Stimulated activated CD4-positive, alpha-beta T cell treated with anti-CD3 and anti-CD28 coated beads, Interleukin-4, amount 100 ng/mL, for 4 hours (primary cell): ENCODE measurements at places on chromosomes 1 and 21.

- no peak for DNase-seq
Measured at GRCh38 chr1:8889925-8890785, 11.7 kb upstream of the ENO1 start.

GRCh38 chr1:170085091-170085490 lies 10.6 kb upstream of the KIFAP3 start:
- no peak for DNase-seq

- DNase-seq, result no peak
Measured at GRCh38 chr1:186046437-186047211, 312.4 kb downstream of the HMCN1 start.

- DNase-seq, result no peak
Measured at GRCh38 chr1:39452081-39452480, 39.4 kb upstream of the BMP8A start.

- DNase-seq, result peak; percentile 28
Measured at GRCh38 chr1:26959722-26960624, at the start of gene KDF1. TSS of gene KDF1 (minus strand) at chr1:26960468. CDS start at chr1:26952380, 8,088 bp downstream.

DNA sequence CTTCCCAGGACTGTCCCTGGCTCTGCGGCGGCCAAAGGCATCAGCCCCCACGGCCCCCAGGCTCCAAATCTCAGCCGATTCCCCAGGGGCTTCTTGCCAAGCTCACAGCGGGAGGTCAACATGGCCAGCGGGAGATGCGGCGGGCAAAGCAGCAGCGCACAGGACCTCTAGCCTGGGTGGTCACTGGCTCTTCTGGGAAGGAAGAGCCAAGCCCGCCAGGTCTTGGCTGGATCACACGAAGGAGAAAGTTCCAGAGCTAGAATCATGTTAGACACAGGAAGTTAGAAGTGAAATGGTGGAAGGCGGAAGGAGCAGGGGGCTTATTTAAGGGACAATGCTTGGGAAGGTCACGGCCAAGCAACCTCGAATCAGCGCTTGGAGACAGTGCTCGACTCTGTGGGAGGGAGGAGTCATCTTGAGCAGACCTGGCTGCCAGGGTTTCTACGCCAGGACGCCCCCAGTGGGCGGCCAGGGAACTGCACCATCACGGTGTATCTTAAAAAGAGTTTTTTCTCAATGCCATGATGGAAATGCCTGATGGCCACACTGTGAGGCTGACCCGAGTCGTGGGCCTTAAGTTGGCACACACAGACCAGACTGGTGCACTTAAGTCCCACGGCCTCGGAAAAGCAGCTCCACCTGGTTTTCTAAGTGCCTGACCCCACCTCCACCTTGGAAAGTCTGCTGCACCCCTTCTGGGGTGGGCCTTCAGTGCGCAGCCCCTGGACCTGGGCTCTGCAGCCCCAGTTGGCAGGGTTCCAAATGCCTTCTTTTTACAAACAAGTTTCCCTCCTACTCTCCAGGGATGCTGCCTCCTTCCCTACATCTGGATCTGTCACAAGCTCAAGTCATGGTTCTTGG lies 29.3 kb downstream of the SLC66A1 start:
- peak; percentile 76 for DNase-seq

GRCh38 chr1:64545118-64545843 lies 75.4 kb downstream of the CACHD1 start:
- no peak for DNase-seq

- no peak for DNase-seq
Measured at GRCh38 chr21:16634515-16634914, 878.3 kb upstream of the CXADR start.

DNA sequence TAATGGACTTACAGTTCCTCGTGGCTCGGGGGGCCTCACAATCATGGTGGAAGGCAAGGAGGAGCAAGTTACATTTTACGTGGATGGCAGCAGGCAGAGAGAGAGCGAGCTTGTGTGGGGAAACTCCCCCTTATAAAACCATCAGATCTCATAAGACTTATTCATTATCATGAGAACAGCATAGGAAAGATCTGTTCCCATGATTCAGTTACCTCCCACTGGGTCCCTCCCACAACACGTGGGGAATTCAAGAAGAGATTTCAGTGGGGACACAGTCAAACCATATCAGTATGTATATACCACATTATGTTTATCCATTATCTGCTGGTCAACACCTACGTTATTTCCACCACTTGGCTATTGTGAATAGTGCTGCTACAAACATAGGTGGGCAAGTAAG lies 352.3 kb upstream of the B3GALT2 start:
- DNase-seq, result peak; percentile 45

GRCh38 chr1:169595764-169596711 lies 9.8 kb upstream of the F5 start:
- DNase-seq, result no peak

DNA sequence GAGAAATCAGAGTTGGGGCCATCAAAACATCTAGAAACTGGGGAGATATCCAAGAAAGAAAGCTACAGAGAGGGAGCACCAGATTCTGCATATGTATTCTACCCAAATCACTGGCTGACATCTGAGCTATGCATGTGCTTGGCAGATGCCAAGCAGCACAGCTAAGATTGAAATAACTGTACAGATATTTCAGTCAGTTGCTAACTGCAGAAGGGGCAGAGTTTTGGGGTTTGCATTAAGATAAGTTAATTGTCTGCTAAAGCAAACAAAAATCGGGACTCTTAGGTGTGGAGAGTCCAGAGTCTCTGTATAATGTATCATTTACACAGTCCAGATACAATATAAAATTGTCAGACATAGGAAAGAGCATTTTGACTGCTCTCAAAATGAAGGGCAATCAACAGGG lies 437.1 kb downstream of the PTBP2 start:
- no peak for DNase-seq

GRCh38 chr1:24905355-24905978 lies 24.6 kb downstream of the RUNX3 start:
- no peak for DNase-seq

- DNase-seq, result no peak
Measured at GRCh38 chr1:86472152-86472551, 3.4 kb downstream of the CLCA1 start.

DNA sequence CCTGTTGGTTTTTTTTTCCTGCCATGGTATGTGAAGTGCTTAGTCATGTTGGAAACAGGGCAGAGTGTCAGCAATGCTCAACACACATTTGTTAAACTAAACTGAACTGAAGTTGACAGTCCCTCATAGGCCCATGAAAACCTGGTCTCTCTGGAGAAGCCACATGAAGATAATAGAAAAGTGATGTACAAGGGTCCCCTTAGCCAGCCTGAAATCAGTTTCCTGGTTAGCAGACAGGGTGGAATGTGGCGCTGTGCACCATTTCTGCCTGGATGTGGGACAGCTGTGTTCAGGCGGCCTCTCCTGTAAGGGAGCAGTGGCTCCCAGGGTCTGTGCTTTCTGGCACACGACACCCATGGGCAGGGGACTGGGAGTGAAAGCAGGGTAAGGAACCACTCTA lies 9.9 kb upstream of the CHI3L1 start:
- DNase-seq, result no peak

- no peak for DNase-seq
Measured at GRCh38 chr1:69710484-69711189, 142.9 kb downstream of the LRRC7 start.

DNA sequence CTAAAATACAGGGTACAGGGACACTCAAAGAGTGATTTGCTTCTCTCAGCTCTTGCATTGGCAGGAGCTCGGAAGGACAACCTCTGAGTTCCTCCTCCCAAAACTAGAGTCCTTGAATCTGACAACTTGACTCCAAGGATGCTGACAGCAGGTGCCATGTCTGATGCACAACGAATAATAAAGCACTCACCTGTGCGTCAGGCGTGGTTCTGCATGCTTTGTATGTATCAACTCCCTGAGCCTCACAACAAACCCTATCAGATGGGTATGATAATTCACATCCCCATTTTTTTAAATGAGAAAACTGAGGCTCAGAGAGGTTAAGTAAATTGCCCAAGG lies 1.4 kb downstream of the LAPTM5 start:
- no peak for DNase-seq

- DNase-seq, result no peak
Measured at GRCh38 chr21:37769656-37770055, 146.6 kb downstream of the KCNJ6 start.

DNA sequence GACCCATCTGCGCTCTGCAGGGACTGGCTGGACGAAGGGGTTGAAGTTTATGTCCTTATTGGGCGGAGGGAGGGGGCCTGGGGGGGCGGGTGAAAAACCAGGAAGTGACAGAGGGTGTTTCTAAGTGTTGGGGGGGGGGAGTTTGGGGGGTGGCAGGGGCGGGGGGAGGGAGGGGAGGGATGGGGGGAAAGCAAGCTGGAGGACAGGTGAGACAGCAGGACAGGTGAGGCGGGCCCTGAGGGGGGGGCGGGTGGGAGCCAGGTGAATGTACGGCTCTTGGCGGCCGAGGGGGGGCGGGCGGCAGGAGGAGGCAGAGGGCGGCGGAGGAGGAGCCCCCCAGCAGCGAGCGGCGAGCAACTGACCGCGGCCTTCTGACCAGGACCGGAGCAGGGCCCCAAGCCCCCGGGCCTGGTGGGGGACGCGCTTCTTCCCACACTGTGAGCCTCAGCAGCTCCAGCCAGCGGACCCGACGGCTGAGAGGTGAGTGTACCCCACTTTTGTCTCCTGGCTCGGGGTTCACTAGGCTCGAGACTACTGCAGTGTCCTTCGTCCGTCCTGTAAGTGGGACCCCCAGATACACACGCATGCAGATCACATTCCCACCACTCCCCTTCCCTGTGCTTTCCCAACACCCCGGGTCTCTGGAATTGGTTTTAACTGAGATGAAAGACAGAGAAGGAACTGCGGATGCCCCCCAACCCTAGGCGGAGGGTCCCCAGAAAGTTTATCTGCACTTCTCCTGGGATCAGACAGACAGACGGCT lies at the start of gene ZBTB7B:
Gene ZBTB7B (plus strand): TSS at position 339 of the 763 bp plus-strand sequence. CDS start 11,859 bp downstream, outside the sequence.
- DNase-seq, result no peak

GRCh38 chr1:151325646-151326429 lies 1.4 kb downstream of the PI4KB start:
- DNase-seq, result no peak

GRCh38 chr1:21324368-21325141 lies 34.3 kb upstream of the ECE1 start:
- peak; percentile 84 for DNase-seq

DNA sequence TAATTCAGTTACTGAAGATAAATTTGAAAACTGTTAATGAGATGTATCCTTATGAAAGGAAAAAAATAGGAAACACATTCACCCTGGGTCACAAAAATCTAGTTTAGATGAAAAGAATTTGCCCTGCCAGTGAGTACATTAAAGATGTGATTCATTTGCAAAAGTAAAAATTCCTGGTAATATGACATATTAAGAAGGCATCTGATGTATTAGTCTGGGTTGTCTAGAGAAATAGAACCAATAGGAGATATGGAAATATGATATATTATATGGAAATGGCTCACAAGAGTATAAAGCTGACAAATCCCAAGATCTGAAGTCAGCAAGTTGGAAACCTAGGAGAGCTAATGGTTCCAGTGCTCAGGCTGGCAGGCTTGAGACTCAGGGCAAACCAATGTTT lies 153.8 kb downstream of the MRPL39 start:
- DNase-seq, result no peak

- peak; percentile 48 for DNase-seq
Measured at GRCh38 chr21:20997636-20998455, at the start of gene NCAM2. TSS of gene NCAM2 (plus strand) at chr21:20998409.

DNA sequence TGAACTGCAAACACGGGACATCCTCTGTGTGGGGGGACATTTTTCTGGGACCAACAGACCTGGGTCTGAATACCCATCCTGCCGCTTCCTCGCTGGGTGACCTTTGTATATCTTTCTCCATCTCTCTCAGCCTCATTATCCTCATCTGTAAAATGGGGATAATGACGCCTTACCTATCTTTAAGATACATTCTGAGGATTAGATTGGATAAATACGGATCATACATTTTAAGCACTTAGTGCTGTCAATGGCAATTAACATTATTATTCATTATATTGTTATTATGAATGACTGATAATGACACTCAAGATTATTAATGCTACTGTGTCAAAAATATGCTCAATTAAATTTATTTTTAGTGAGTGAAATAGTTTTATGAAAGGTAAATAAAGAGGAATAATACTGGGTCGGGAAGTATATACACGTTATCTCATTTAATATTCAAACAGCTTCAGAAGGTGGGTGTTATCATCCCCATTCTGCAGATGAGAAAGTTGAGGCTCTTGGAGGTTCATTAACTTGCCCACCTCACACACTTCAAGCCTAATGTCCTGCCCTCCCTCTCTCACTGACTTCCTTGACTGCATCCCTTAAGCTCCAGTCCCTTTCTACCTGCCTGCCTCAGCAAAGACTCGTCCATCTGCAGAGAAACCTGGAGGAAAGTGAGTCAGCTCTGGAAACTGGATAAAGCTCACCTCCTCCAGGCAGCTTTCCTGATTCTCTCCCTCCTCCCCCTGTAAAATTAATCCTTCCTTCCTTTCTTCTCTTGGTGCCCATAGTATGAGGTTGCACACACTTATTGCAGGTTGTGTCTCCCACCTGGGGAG lies 120.7 kb upstream of the JUN start:
- DNase-seq, result no peak

DNA sequence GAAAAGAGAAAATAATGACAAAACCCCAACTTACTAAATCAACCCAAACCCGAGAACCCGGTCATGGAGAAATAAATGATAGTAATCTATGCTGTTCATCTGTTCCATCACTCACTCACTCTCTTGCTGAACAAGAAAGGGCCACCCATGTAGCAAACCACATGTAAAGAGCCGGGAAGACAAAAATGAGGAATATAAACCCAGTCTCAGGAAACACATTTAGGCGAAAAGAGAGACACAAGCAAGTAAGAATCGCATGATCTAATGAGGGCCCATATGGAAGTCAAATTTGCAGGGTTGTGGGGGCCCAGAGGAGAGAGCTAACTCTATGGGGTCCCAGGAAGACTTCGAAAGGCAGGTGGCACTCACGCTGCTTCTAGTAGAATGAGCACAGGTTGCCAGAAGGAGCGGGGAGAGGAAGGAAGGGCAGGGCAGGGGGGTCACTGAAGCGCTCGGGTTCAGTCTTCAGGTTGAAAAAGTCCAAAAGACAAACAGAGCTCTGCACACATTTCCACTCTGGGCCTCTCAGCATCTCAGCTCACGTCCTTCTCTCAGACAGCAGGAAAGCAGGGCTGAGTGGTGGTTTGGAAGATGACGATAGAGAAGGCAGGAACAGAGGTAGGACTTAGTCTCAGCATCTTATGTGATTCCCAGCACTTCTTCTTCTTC lies 142.9 kb upstream of the KRTAP19-8 start:
- DNase-seq, result no peak

DNA sequence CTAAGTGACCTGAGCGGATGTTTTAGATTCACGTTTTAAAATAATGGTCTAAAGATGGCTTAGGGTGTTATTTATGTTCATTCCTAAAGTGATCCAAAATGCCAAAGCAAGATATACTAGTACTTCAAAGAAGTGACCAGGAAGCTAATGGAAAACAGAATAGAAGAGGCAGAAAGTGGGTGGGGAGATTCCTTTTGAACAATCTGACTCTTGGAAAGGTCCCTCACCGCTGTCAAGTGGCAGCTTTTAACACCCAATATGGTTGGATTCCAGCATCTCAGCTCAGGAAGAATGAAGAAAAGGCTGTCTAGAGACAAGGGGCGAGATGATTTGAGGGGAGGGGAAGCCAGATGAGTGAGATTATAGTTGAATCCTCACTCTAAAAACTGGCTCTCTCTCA lies 90.3 kb downstream of the SCMH1 start:
- DNase-seq, result no peak
